ENCODE measurements at places on chromosomes 13 and 19.

- DNase-seq: no peak
These were observed 407.2 kb downstream of the GPC5 start for GRCh38 chr13:91805605-91806004.

- no peak for DNase-seq
These were observed 14.0 kb downstream of the RPL36 start for GRCh38 chr19:5703819-5704818.

DNA sequence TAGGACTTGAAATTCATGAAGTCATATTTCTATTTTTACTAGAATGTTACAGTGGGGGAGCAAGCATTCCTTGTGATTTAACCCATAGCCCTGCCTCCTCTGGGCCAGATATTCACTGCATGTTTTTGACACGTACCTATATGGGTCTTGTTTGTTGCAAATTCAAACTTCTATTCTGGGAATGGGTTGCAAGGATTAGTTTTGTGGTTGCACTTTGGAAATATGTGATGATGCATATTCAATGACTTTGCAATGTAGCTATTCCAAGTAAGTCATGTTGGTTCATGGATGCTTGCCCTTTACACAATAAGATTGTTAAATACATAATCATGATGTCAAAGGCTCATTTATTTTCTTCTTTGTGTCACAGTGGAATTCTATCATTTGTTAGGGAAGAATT is 440.8 kb downstream of the TDRD3 start:
- DNase-seq: no peak

- DNase-seq: no peak
These were observed 7.4 kb upstream of the FCGBP start for GRCh38 chr19:39941615-39942365.

DNA sequence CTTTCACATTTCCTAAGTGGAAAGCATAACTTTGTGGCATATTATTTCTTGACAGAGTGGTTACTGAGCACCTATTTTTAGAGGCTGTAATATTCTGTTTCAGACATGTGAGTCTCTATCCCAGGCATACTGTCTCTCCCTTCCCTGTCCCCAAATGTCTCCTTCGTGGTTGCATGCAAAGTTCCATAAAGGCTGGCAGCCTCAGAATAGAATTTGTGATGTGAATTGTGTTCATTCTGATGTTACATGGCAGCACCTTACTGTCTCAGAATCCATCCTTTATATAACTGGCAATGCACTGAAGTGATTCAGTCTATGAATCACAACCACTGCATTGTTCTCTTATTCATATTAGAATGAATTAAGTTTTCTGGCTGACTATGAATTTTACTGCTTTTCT is 89.0 kb upstream of the SLC7A1 start:
- DNase-seq: no peak

DNA sequence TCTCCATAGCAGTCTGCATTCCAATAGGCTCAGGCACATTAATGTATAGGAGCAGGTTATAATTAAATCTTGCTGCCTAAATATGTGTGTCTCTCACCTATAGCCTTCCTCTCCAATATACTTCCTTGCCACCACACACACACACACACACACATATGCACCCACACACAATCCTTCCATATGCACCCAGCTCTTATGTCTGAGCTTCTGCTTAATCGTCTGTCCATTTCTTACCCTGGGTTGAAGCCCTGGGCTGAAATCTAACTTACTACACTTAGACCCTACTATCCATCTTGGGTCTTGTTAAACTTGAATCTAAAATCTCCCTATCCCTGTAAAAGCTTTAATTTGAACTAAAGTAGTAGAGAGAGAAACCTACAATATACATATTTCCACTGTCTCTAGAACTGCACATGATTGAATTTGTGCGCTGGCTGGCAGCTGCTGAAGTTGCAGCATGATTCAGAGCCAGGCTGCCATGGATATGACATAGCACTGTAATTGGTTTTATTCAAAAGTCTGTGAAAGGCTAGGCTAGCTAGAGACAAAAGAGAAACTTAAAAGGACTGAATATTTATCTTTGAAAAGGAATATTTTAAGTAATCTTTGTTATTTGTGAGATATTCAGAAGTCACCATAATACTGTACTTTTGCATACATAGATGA is 25.7 kb upstream of the FREM2 start:
- no peak for DNase-seq

Measured in DMS 273 treated with DMSO at 0.1 percent for 48 hours (cell line).